ENCODE measurements at places on chromosomes 7 and 10. TPM values are rescaled to one million over a fixed set of nuclear protein-coding genes. Genes with fewer than 3 reads are reported as not detected.

TRIM73 gene
- total RNA-seq: not detected

MYO1G gene
- not detected for total RNA-seq

GRCh38 chr7:664997-665735 is 61.3 kb upstream of the DNAAF5 start:
- DNase-seq: no peak

CRTAC1 gene
- total RNA-seq: not detected

CPN1 gene
- total RNA-seq: not detected

DNA sequence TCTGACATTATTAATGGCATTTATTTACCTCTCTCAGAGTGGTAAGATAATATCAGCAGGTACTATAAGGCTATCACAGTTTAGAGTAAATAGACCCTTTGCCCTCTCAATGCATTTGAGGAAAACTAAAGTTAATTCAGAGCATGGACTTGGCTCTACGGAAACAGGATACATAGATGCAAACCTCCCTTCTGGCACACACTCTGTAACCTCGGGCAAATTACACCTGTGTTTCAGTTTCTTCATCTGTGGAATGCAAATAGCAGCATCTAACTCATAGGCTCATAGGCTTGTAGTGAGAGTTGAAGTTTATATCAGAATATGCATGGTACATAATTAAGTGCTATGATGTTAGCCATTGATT is 5.6 kb downstream of the RAPGEF5 start:
- DNase-seq: no peak

- no peak for DNase-seq
Measured at GRCh38 chr10:3325954-3326750, 153.6 kb upstream of the PITRM1 start.

GRCh38 chr7:49119706-49120105 is 195.4 kb downstream of the CDC14C start:
- no peak for DNase-seq

- DNase-seq: no peak
Measured at GRCh38 chr7:24200407-24200966, 83.5 kb upstream of the NPY start.

DNA sequence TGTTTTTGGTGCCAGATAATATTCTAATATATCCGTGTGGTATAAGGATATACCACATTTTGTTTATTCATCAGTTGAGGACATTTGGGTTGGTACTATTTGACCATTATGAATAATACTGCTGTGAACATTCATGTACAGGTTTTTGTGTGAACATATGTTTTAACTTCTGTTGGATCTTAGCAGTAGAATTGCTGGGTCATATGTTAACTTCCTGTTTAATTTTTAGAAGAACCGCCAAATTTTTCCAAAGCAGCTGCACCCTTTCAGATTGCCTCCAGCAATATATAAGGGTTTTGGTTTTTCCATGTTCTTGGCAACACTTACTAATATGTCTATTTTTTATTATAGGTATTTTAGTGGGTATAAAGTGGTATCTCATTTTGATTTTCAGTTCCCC is 22.8 kb downstream of the VPS26A start:
- DNase-seq: no peak

GRCh38 chr7:141113131-141113530 is 39.3 kb downstream of the TMEM178B start:
- DNase-seq: no peak

- DNase-seq: no peak
Measured at GRCh38 chr7:132200141-132200540, 376.1 kb downstream of the PLXNA4 start.

- no peak for DNase-seq
Measured at GRCh38 chr7:77899516-77899915, 100.9 kb downstream of the PHTF2 start.

- no peak for DNase-seq
Measured at GRCh38 chr10:86265895-86266259, 100.7 kb downstream of the GRID1 start.

GRCh38 chr7:23260371-23260770 is 13.8 kb downstream of the GPNMB start:
- no peak for DNase-seq

RALA gene
- total RNA-seq: 31.1 TPM
